ENCODE measurements at places on chromosomes 1 and 21.
A peak's percentile ranks its signal among the peaks of the same experiment; 100 is the strongest.

GRCh38 chr1:85091671-85092280 is 43.5 kb upstream of the MCOLN3 start:
- DNase-seq = no peak

DNA sequence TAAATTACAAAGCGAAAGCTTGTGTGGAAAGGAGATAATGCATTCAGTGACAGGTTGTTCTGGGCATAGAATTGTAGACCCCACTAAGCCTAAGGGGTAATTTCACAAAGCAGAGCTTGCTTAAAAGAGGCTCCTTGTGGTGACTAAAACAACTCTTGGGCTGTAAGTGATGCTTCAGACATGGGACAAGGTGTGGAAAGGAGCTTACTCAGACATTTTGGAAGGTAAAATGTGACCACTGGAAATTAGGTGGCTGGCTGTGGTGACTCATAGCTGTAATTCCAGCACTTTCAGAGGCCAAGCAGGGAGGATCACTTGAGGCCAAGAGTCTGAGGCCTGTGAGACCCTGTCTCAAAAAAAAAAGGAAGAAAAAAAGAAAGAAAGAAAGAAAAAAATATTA is 51.1 kb upstream of the LRRC8C start:
- no peak for DNase-seq

- DNase-seq = no peak
Measured at GRCh38 chr1:91856996-91857395, 29.0 kb downstream of the TGFBR3 start.

- peak; percentile 88 for DNase-seq
Measured at GRCh38 chr1:238485057-238485911, 594.6 kb upstream of the ZP4 start.

- DNase-seq = no peak
Measured at GRCh38 chr1:228827019-228827418, 91.7 kb downstream of the RHOU start.

DNA sequence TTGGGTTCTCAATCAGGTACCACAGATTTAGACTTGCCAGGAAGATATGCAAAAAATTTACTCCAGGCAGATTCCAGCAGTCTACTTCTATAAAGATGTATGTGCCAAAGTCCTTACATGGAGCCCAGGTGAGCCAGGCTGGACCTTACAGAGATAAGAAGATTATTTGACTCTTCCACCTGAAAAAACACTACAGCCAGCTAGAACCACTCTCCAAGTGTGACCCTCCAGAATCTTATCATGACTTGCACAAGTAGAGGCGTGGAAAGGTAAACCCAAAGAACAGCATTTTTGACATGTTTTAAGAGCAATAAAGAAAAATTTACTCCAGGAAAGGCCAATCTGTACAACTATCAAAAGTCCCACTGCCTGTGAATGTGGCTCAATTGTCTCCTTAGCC is 146.8 kb upstream of the DPT start:
- no peak for DNase-seq

GRCh38 chr1:152347116-152347728 is 12.6 kb downstream of the FLG2 start:
- peak; percentile 1 for DNase-seq

DNA sequence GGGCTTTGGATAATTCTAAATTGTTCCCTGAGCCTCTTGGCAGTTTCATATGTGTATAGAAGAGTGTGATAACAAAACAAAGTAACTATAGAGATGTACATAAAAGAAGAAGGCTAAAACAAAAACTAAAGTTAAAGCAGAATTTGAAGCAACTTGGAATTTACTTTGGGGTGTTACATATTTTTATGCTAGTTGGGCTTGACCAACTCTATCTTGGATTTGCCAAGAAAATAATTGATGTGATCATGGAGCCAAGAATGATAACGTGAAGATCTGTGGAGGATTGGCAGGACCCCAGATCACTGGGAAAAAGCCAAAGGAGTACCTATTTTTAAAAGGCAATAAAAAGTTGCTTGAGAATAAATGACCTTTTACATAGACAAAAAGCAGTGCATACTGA is 206.9 kb downstream of the LMO4 start:
- DNase-seq = no peak

DNA sequence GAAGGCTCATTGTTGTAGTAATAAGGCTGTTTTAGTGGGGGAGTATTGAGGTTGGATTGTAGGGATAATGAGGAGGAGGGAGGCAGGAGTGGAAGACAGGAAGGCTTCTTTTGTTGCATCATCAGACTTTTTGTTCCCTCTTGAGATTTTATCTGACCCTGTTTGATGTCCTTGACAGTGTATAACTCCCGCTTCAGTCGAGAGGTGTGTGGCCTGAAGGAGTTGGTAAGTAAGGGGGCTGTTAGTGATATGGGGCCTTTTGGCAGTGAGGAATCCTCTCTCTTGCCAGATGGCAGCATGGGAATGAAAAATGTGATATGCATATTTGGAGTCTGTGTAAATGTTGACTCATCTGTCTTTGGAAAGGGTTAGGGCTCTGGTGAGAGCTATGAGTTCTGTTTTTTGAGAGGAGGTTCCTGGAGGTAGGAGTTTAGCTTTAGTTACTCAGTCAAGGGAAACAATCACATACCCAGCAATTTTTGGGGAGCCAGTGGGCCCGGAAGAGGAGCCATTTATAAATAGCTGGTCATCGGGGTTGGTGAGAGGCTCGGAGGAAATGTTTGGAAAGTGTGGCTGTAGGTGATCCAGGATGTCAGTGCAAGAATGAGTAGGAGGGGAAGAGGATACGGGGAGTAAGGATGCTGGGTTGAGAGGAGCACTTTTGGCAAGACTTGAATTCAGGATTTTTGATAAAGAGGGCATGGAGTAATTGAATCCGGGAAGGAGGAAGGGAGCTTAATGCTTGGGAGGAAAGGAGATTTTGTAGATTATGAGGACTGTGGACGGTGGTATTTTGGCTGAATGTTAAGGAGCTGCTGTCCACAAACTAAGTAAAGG is 136.7 kb upstream of the ETV3 start:
- peak; percentile 19 for DNase-seq
